Activated CD8-positive, alpha-beta memory T cell treated with anti-CD3 and anti-CD28 coated beads for 48 hours (primary cell): ENCODE measurements at places on chromosomes 11 and 22.

DNA sequence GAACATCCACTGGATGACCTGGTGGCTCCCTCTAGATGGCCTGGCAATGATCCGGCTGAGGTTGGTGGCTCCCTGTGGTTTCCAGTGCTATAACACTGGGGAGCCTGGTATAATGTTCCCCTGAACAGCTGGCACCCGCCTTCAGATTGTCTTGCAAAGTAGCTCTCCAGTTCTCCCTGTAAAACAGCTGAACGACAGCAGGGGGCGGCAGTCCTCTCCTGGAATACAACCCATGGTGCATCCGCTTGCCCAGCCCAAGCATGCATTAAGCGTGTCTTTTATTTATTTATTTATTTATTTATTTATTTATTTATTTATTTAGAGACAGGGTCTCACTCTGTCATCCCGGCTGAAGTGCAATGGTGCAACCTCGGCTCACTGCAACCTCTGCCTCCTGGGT, 258.9 kb downstream of the BUD13 start:
- DNase-seq: no peak

DNA sequence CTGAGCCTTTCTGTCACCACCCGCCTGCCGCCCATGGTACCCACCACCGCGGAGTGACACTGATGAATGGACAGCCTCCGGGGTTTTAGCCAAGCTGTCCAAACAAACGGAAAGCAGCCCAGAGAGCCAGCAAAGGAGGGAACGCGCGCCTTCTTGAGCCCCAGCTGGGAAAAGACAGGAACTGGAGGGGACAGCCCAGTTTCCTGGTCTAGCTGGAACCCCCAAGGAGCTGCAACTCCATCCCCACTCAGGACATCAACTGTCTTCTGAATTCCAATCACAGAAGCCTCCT, 33.7 kb downstream of the SHISAL1 start:
- no peak for DNase-seq

DNA sequence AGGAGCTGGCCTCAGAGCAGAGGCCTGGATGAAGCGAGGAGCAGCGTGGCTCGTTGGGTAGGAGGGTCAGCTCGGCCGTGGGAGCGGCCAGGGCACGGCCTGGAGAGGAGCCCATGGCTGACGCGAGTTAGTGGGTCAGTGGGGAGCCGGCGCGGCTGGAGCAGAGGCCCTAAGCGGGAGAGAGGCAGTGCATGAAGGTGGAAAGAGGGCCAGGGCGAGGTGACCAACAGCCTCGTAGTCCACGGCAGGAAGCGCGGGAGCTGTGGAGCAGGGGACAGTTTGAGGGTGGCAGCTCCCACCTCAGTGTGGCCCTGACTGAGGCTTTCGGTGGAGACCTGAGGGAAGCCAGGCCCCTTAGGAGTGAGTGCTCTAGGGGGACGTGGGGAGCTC, 24.1 kb downstream of the DCPS start:
- DNase-seq: no peak

GRCh38 chr22:20430720-20431510, 6.7 kb downstream of the SCARF2 start:
- no peak for DNase-seq

DNA sequence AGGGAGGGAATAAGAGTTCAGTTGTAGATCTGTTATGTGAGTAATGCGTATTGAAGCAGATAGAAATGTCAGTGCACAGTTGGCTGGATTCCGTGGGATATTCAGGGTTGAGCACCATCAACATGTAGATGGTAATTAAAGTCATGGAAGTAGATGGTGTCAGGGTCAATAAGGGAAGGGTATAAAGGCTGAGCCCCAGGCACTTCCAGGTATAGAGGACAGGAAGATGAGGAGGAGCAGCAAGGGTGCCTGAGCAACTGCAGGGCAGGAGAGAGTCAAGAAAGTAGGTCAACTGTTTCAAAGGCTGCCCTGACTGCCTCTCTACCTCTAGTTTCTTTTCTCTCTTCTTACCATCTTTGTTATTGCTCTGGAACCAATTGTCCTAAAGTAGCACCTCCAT, 85.9 kb downstream of the MICAL2 start:
- DNase-seq: no peak

- DNase-seq: no peak
These were observed 67.3 kb downstream of the RTL6 start for GRCh38 chr22:44430716-44431115.
